ENCODE measurements at places on chromosomes 1 and 21.

GRCh38 chr1:67923074-67923473 lies 89.8 kb upstream of the GNG12 start:
- DNase-seq: no peak

DNA sequence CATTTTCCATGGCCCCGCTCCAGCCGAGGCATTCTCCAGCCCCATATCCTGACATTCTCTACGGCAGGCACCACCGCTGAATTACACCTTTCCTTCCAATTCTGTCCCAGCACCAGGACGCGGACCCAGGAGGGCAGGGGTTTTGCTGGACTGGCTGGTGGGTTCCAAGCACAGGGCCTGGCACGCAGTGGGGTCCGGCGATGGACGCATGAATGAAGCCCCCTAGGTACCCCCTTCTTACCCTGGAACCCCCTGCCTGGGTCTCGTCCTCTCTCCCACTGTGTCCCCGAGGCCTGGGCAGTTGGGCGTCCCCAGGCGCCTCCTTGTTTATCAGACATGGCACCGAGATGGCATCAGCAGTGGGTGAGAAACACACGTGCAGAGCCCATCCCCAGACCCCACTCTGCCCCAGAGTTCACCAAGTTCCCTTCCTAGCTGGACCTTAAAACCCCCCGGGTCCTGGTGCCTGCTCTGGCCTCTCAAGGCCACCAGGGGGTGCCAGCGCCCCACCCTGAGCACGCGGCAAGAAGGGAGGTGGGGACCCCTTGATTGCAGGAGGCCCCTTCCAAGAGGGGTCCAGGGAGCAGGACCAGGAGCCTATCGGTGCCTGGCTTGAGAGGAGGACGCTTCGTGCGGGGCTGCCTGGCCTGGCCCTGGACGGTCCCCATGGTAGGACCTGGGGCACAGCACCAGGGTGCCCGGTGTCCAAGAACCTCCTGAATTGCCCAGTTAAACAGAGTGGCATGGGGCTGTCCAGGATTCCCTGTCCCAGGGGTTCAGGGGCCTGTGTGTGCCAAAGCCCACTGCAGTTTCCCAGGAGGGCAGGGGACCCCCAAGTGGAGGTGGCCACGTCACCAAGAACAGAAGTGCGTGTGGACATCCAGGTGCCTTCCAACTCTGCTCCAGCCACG lies 46.1 kb downstream of the MEGF6 start:
- DNase-seq: no peak

- no peak for DNase-seq
These were observed 59.1 kb downstream of the GLUL start for GRCh38 chr1:182332261-182333060.

DNA sequence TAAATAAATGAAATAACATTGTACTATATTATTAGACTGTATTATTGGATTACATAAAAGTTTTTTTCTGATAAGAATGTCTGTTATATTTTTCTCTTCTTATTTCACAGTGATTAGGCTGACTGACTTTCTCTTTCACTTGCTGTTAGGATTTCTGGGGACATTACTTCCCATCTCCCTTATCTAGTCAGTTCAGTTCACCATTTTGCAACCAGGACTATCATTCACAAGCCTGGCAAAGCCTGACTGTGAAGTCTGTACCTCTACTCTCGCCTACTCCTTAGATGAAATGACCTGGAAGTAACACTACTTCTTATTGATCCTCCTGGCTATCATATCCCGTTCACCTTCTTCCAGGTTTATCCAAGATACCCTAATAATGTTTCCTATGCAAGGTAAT lies 676.6 kb downstream of the USP25 start:
- DNase-seq: no peak

All from GM12864 (cell line).